ENCODE measurements at places on chromosomes 5 and 9.

DNA sequence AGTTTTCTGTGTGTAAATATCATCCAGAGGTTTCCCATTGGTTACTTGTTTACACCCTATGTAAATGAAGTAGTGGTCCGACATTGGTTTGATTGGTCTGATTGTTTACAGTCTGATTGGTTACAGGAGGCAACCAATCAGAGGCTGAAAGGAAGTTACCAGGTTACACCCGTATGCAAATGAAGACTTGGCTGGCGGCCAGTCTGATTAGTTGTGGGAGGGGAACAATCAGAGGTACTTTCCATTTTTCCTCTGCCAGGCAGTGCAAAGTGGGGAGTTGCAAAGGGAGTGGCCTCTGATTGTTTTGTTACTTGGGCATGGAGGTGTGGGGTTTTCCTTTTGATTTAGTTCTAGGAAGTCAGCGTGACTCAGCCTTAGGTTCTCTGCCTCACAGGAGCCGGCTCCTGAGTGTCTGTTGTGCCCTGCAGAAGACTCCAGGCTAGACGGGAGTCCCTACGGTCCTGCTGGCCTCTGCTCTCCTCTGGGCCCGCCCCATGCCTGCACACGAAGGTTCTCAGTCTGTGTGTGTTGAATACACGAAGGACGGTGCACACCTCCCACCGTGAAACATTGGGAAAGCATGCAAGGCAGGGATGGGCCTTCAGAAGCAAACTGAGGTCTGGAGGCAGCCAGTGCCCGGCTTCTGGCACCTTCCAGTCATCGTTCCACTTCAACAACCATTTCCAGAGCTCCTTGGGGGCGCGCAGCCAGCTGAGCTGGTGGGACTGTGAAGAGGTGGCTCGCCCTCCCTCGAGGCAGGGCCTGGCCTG lies 42.9 kb downstream of the OLFM1 start:
- DNase-seq, result no peak

DNA sequence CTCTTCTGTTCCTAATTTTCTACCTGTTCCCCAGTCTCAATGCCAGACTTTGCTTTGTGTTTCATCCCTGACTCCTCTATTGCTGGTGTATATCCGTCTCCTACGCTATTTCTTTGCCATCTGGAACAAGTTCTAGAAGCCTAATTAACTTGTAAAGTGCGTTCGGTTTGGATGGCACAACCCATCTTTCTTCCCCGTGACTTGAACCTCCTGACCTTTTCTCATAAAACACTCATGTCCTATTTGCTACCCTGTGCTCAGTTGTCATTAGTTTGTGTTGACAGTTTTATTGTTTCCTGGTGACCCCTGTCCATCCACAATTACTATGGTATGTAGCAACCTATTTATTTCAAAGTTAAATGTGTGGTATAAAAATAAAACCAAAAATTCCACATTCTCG lies 323.5 kb downstream of the TLE4 start:
- no peak for DNase-seq

GRCh38 chr5:169384661-169385060 lies 83.7 kb upstream of the SLIT3 start:
- no peak for DNase-seq

DNA sequence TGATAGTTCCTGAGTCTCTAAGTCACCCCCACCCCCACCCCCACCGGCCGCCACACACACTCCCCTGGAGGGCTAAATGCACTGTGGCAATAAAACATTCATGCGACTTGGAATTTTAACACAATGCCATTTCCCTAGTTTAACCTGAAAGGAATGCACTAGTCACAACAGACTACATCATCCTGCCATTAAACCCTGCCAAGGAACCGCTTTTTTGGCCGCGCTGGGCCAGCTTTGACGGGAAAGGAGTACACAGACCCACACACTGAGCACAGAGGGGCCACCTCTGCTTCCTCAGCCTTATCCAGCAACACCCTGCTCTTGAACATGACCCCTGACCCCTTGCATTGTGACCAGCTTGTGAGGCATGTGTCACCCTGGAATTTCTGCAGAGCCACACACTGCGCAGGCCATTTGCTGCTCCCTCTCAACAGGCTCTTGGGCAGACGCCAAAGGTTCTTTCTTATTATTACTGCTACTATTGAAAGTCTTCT lies 165.3 kb downstream of the BNC2 start:
- peak; percentile 46 for DNase-seq

- DNase-seq, result no peak
Measured at GRCh38 chr5:81726297-81726696, 24.6 kb downstream of the SSBP2 start.

- DNase-seq, result no peak
Measured at GRCh38 chr5:89471541-89471940, 588.6 kb upstream of the MEF2C start.

- no peak for DNase-seq
Measured at GRCh38 chr5:57410374-57411320, 72.0 kb downstream of the ACTBL2 start.

DNA sequence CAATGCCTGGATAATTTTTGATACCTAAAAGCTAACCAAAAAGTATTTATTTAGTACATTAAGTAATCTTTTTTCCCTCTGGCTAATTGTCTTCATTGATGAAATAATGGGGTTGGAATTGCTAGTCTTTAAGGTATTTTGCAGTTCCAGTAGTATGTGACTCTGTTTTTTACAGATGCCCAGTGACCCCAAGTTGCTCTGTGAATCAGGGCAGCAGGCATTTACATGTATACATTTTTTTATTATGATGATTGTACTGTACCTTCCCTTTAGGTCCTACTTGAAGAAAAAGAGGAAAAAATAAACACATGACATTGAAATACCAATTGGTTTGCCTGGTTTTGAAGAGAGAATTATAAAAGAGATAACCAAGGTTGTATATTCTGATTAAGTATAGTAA lies 385.5 kb downstream of the ADGRV1 start:
- DNase-seq, result no peak

DNA sequence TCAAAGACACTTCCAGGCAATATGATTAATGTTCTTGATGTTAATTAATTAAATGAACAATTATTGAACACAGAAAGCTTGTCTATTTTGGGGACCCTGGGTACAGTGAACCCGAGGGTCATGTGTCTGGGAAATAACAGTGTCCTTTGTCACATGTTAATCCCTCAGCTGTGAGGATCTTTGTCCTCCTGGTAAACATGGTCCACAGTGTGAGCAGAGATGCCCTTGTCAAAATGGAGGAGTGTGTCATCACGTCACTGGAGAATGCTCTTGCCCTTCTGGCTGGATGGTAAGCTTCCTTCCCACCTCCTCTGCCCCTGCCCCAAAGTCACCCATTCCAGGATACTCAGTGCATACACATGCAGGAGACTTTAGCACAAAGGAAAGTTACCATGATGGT lies 107.9 kb downstream of the MEGF10 start:
- no peak for DNase-seq

- DNase-seq, result no peak
Measured at GRCh38 chr5:101520417-101520816, 617.3 kb upstream of the ST8SIA4 start.

GRCh38 chr9:76166526-76166925 lies 227.7 kb downstream of the RFK start:
- no peak for DNase-seq

DNA sequence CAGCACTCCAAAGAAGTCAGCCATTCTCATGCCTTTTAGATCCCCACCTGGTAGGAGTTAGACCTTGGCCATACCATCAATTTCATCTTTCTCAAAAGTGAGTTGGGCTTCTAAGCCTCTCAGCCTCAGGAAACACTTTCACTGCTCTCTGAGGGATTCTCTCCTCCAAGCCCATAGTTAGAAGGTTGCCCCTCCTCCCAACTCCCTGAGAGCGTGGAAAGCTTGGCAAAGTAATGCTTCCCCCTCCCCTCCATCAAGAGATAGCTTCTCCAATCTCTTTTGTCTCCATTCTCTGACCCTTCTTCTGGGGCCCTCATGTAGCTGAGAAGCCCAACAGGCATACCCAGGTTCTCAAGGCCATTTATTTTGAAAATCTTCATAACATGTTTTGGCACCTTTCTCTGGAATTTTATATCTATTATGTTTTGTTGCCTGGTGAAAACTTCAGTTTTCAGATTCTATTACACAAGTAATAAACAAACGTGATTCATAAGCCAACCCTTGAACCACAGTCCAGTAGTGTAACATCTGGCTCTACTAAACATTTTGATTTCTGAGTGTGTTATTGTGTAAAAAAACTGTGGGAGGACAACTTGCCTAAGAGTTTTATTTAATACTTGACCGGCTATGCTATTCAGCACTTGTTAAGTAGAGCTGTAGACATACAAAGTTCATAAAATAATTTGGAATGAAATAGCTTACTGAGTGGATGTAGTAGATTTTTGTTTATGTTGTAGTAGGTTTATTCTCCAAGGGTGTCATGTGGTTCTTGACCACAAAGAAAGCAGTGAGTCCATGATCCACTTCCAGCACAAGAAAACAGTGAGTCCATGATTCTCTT lies 17.1 kb downstream of the LVRN start:
- DNase-seq, result no peak

- no peak for DNase-seq
Measured at GRCh38 chr9:129324808-129325502, 146.9 kb upstream of the IER5L start.

DNA sequence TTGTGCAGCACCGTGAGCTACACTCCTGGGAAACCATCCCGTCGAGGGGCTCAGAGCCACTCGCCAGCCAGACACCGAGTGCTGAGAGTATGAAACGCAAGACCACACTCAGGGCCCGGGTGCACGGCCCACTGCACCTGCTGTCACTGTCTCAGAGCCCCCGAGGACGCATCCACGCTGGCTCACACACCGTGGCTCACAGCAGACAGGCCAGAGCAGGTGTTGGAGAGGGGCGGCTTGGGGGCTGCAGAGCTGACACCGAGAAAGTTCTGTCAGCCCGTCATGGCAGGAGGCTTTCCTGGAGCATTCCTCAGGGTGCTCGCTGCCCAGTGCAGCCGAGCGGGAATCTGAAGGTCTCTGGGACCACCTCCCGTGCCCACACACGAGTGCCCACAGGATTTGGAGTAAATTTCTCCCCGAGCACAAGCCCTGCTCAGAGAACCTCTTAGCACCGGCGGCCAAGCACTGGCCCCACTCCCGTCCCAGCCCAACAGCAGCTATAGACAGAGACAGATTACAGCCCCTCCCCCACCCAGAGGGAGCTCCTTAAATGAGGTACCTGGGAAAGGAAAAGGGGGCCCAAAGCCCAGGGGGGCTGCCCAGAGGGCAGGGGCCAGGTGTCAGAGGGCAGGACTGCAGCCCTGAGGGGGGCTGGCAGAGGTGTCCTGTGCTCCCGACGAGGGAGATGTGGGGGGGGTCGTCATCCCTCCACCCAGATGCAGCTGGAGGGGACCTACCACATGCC lies 56.0 kb upstream of the SARDH start:
- no peak for DNase-seq

DNA sequence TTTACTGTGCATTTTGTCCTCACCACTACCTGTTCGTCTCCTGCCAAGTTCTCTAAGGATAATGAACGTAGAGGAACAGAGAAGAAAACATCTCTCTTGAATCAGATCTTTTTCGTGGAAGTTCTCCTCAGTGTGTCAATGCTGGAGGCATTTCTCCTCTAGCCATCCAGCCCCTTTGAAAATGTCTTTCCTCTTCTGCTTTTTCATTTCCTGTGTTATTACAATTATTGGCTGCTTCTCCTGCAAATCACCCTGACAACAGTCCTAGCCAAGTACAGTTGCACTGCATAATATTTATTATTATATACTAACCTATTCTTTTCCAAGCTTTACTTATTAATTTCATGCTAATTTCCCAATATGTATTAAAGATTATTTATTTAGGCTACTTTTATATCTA lies 61.8 kb upstream of the TRPM3 start:
- no peak for DNase-seq

DNA sequence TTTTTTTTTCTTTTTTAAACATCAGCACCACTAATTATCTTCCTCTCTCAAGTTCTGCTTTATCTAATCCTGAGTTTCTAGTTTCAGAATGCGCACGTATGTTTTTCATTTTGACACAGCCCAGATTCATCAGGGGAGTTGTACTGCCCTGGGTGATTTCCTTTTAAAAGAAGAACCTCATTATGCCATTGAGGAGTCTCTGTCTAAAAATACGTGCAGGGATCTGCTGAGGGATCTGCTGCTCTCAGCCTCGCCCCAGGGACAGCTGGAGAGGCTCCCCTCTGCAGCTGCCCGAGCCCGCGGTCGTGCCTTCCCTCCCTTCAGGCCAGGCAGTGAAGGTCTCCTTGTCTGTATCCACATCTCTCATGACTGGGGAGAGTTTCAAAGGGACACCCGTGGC lies 273.1 kb downstream of the ARHGEF28 start:
- no peak for DNase-seq

DNA sequence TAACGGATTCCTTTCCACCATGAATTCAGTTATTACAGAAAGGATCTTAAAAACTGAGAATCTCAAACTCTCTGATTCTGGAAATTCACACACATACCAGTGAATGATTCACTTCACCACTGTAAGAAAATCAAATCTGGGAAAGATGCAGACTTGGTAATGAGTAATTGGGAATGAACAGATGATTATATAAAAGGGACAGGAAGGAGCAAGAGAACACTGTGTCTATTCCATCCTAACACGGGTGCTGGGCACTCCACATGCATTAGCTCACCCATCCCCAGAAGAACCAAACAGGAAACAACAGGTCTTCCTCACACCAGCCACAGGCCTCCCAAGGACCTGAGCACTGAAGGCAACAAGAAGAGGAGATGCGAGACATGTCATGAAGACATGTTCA lies 74.8 kb upstream of the ZNF622 start:
- DNase-seq, result no peak

DNA sequence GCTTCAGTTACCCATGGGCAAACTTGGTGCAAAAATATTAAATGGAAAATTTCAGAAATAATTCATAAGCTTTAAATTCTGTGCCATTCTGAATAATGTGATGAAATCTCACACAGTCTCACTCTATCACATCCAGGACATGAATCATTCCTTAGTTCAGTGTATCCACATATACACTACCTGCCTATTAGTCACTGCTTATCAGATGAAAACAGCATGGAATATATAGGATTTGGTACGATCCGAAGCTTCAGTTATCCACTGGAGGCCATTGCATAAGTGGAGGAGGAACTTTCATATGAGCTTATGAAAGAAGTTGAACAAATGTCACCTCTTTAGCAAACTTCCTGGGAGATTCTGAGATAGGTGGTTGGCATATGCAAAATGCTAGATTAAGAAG lies 64.2 kb downstream of the GAPVD1 start:
- no peak for DNase-seq

DNA sequence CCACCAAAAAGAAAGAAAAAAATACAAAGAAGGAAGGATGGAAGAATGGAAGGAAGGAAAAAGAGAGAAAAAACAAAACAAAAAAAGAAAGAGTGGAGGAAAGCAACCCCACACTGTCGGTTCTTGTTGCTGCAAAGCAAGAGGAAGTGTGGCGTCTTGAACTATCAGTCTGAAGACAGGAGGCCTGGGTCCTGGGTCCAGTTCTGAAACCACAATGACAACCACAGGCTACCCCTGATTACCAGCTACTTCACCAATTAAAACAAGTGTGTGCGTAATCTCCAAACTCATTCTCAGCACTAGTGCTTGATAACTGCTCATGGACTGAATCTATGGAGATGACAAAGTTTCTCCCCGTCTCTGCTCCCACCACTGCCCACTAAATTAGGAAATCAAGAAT lies 93.7 kb downstream of the RASEF start:
- DNase-seq, result no peak

- DNase-seq, result peak; percentile 92
Measured at GRCh38 chr5:180494510-180495181, 467 bp downstream of the CNOT6 start.

All from upper lobe of left lung (tissue), 6 donors.